Uterus (tissue), 4 donors: ENCODE measurements at places on chromosomes 6 and 20. TPM values are rescaled to one million over a fixed set of nuclear protein-coding genes. Genes with fewer than 3 reads are reported as not detected.
A peak's percentile ranks its signal among the peaks of the same experiment; 100 is the strongest.

The ENPP5 gene
- not detected for total RNA-seq

The GHRH gene
- total RNA-seq, result not detected

- DNase-seq, result no peak
These were observed 218.5 kb downstream of the LY86 start for GRCh38 chr6:6806844-6807518.

DNA sequence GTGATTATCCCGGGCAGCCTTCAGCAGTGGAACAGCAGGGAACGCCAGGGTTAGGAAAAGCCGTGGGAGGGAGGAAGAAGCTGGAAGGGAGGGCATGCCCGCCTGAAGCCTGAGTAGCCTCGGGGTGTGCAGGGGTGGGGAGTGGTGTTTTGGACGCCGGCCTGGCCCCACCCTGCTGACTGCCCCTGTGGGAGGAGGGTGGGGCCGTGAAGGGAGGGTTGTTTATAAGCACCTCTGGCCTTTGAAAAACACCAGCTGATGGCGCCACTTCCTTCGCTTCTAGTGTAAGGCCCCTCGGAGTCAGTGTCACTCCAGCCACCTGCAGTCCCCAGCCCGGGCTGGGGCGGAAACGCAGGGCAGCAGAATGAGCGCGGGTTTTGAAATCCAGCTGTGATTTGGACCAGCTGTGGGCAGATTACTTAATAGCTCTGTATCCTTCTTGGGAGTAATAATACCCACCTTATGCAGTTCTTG, 52.8 kb upstream of the BMP6 start:
- DNase-seq, result peak; percentile 19

- DNase-seq, result no peak
These were observed 3.4 kb downstream of the CST2 start for GRCh38 chr20:23823111-23823510.

- DNase-seq, result no peak
These were observed 29.2 kb upstream of the ALDH8A1 start for GRCh38 chr6:134979142-134979541.

- no peak for DNase-seq
These were observed 136.3 kb downstream of the ZMYND8 start for GRCh38 chr20:47220161-47220582.
